ENCODE measurements at places on chromosomes 1 and 21. TPM values are rescaled to one million over a fixed set of nuclear protein-coding genes. Genes with fewer than 3 reads are reported as not detected.

FAM167B gene
- 0.68 TPM for total RNA-seq

TEX38 gene
- total RNA-seq: 0.34 TPM

MARK1 gene
- total RNA-seq: not detected

FAM177B gene
- total RNA-seq: not detected

RALGPS2 gene
- 1.8 TPM for total RNA-seq

UROD gene
- total RNA-seq: 75.2 TPM

CFAP107 gene
- not detected for total RNA-seq

CIART gene
- 1.1 TPM for total RNA-seq

CR2 gene
- total RNA-seq: not detected

LCE2B gene
- not detected for total RNA-seq

NPHS2 gene
- total RNA-seq: not detected

RPTN gene
- not detected for total RNA-seq

DNAJC16 gene
- total RNA-seq: 21.6 TPM

SH2D2A gene
- 243 TPM for total RNA-seq

EFNA1 gene
- not detected for total RNA-seq
